KBM-7 (cell line): ENCODE measurements at places on chromosomes 1 and 21.

DNA sequence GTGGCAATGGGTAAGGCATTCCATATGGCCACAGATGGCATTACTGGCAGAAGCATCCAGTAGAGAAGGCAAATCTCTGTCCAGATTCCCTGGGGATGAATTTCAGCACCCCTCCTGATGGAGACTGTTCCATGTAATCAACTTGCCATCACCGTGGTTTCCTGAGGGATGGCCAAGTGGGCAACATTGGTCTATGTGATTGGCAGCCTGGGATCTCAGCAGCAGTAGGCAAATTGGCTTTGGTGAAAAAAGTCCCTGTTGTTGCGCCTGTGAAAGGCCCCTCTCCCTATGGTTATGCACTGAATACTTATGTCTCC, 19.3 kb downstream of the DMRTB1 start:
- DNase-seq = no peak

GRCh38 chr1:47792779-47793178, 204.4 kb downstream of the TRABD2B start:
- no peak for DNase-seq

GRCh38 chr1:22255341-22256212, 112.7 kb upstream of the WNT4 start:
- no peak for DNase-seq

GRCh38 chr1:19734472-19734999, 65.2 kb downstream of the TMCO4 start:
- no peak for DNase-seq

DNA sequence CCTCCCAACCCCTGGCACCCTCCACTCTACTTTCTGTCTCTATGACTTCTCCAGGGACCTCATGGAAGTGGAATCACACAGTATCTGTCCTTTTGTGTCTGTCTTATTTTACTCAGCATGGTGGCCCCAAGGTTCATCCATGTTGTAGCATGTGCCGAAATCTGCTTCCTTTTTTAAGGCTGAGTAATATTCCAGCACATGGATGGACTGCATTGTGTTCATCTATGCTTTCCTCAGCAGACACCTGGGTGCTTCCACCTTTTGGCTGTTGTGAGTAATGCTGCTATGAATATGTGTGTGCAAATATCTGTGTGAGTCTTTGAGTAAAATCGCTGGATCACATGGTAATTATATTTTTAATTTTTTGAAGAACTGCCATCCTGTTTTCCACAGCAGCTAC, 1.6 kb upstream of the PFKL start:
- peak; percentile 24 for DNase-seq

DNA sequence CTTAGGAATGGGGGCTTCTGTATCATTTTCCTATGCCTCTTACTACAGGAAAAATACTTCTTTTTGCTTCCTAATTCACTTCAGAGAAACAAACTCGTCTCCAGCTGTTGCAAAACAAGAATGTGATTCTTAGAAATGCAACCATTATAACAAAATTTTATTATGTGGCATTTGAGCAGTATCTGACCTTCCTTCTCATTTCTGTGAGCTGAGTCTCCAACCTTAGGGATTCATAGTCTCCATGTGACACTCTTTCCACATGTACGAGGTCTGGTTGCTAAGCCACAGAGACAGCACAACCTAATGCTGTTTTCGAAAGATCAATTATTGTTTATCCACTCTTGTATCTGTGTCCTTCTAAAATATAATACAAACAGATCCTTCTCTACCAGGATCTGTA, 75.3 kb upstream of the RGS4 start:
- no peak for DNase-seq

GRCh38 chr1:30358500-30358899, 364.9 kb downstream of the MATN1 start:
- DNase-seq = no peak
